ENCODE measurements at places on chromosomes 5 and 9. TPM values are rescaled to one million over a fixed set of nuclear protein-coding genes. Genes with fewer than 3 reads are reported as not detected.

TLX3 gene
- not detected for total RNA-seq

GMCL2 gene
- total RNA-seq, result not detected

ZNF658 gene
- total RNA-seq, result 3.8 TPM

GRXCR2 gene
- total RNA-seq, result not detected

IL12B gene
- not detected for total RNA-seq

PCDHA9 gene
- not detected for total RNA-seq

SPARC gene
- 0.22 TPM for total RNA-seq

LCN2 gene
- not detected for total RNA-seq

CD14 gene
- total RNA-seq, result 3.3 TPM

C9orf50 gene
- not detected for total RNA-seq

DNA sequence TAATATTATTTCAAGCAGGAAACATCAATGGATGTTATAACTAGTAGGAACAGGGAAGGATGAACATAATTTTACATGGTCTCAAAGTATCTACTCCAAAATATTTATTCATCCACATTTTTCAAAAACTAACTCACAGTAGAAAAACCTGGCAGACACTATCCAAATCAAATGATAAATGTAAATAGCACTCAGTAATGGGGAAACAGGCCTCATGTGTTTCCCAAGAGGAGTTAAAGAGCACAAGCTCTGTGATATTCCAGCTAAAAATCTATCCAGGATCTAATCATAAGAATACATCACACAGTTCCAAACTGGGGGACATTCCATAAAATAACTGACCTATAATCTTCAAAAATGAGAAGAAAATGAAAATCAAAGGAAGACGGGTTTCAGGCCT is 443.1 kb downstream of the ZNF608 start:
- DNase-seq, result no peak

- DNase-seq, result no peak
These were observed 85.2 kb downstream of the NR3C1 start for GRCh38 chr5:143318270-143318669.

GRCh38 chr5:39800042-39800601 is 375.3 kb upstream of the DAB2 start:
- DNase-seq, result no peak

GRCh38 chr9:16257604-16258003 is 612.9 kb downstream of the BNC2 start:
- no peak for DNase-seq

DNA sequence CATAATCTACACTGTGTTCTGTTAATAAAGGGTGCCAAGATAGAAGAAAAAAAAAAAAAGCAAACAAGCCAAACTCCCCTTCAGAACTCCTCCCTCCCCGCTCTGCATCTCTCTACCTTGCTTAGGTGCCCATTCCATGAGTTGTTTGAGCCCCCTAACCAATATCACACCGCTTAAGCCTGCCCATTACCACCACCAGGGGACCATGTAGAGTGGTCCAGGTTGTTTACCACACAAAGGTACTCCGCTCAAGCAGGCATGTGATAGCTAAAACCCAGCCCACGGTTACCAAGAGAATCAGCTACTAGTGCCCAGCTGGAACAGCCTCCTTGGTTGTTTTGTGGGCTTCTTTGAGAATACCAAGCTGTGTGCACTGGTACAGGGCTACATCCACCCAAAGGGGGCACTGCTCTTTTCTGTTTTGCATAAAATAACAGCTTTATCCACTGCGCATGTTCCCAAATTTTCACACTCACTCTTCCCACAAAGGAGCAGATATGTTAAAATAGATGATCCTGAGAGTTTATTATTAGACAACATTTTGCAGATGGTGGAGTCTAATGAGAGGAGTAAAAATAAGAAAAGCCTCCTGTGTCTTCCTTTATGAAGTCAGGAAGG is 304.1 kb downstream of the DEPDC1B start:
- no peak for DNase-seq

- no peak for DNase-seq
These were observed 125.4 kb upstream of the ADAMTS16 start for GRCh38 chr5:5014586-5015235.

- no peak for DNase-seq
These were observed 140.4 kb upstream of the ADRA1B start for GRCh38 chr5:159775890-159776289.

DNA sequence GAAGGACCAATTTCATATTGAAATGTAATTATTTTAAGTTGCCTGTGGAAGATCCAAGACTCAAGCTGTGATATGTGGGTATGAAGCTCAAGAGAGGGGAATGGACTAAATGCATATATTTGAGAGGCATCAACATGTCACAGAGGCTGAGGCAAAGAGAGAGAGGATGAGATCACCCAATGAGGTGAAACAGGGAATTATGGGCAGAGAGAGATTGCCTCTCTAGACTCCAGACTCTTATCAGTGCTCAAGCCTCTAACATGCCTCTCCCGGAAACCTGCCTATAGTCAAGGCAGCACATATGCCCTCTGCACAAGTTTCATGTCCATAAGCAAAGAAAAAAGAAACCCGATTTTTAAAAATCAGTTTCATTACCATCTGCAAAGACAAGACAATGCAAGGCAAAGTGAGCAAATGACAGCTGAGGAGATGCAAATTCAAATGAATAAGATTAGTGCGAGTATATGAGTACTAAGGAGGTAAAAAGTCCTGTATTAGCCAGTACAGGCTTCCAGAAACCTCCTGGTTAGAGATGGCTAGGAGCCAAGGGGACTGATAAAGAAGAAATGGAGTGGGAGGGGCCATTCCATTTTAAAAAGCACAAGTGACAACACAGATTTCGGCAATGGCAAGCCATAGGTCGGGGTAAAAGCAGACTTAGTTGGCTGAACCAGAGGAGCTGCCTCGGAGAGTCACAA is 9.4 kb downstream of the APTX start:
- no peak for DNase-seq

DNA sequence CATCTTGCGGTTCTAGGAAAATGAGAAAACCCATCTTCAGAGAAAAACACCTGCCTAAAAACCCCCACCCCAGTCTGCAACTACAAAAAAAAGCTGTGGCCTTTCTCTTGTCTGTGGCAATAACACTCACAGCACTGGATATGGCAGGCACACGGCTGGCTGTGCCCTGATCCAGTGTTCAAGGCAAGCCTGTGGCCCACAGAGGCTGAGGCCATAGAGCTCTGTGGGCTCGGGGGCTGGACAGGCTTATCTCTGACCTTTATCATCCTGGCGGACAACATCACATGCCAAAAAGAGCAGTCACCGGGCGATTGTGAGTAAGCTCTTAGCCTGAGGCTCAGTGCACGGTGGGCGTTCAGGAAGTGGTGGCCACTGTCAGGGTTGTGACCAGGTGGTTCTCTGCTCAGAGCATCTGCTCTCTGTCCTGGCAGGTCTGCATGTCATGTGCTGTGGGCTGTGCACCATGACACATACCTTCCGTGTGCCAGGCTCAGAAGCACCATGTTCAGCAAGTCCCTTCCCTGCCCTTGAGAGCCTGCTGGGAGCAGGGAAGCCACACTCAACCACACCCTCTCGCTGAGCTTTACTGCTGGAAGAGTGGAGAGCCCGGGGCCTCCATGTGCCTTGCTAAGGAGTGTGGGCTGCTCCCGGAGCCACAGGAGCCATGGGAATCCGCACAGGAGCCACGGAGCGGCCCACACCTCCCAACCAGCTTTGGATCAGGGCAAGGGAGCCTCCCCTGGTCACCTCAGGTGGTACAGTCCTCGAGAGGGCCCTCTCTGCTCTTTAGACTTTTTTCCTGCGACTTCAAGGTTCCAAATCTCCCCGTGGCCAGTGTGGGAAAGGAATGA is 34.6 kb upstream of the WDR38 start:
- DNase-seq, result no peak

DNA sequence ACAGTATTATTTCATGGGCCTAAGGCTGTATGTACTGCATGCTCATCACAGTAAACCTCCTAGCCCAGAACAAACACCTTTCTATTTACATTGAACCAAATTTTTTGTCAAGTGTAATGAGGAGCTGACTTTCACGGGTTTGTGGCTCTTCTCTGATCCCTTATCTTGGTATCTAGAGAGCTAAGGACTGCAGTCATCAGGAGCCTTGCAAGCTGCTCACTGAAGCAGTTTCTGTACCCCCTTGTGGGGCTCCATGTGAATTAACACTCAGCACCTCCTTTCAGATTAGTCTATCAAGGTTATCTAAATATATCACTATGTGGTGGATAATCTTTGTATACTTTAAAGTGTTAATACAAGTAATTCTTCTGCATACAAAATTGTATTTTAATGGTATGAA is 108.2 kb downstream of the AUH start:
- peak; percentile 61 for DNase-seq

DNA sequence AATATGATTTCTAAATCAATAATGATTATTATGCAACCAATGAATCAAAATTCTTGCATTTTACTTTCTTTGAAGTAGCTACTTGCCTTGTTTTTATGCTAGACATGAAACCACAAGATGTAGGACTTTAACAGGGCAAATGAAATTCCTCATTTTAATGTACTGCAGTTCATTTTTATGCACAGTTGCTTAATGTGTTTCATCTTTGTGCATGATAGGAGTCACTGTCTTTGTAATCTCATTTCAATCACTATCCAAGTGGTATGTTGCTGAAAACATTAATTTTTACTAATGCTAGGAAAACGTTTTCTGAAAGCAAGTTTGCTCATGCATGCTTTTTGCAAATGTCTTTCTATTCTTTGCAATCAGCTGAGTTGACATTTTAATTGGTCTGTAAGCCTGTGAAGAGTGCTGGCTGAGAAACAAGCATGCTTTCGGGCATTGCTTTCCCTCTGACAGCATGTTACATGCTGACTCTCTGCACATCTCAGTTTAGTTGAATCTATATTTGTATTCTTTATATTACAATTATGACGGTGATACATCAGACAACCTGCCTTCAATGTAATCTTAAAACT is 535.0 kb upstream of the CDH18 start:
- no peak for DNase-seq

- DNase-seq, result no peak
These were observed 38.3 kb downstream of the FAM13B start for GRCh38 chr5:137994556-137994955.

GRCh38 chr9:19927560-19927959 is 138.7 kb upstream of the SLC24A2 start:
- no peak for DNase-seq

DNA sequence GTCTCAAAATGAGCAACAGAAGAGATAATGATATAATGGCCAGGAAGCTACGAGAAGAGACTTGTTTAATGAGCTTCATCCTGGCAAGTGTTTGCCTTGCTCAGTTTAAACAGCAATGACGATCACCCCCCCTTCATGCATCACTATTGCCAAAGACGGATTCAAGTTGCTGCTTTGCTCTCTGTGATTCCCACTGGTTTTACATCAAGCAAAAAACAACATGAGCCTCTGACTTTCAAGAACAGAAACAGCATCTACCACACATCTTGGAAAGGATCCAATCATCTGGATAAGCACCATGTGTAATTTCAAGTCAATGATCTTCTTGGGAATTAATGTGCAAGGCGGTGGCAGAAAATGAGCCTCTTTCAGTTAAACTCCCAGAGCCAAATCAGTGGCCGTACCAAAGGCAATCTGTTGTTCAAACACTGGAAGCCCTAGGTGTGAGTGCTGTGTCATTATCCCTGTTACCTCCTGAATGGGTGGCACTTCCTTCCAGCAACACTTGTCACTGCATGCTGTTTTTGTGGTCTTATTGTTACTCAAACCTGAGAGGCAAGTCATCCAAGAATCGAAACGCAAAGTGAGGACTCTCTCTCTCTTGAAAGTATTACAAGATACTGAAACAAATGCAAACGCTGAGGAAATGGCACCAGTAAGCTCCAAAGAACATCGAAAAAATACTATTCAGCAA is 72.8 kb downstream of the MED27 start:
- DNase-seq, result no peak

DNA sequence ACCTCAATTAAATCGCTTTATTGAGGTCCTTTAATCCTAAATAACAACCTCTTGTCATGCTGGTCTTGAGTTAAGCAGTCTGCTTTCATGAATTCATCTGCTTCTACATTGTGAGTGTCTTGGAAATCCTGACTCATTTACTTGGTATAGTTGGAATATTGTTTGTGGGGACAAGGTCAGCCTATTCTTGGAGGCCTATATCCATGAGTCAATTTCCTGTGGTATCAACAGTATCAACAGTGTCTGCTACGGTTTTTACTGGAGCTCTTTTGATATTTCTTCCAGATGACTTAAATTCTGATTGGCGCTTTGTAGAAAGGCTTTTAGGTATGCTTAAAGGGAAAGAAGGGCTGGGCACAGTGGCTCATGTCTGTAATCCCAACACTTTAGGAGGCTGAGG is 71.2 kb upstream of the PARP8 start:
- DNase-seq, result no peak

- no peak for DNase-seq
These were observed 135.0 kb upstream of the ZNF462 start for GRCh38 chr9:106727969-106728368.

DNA sequence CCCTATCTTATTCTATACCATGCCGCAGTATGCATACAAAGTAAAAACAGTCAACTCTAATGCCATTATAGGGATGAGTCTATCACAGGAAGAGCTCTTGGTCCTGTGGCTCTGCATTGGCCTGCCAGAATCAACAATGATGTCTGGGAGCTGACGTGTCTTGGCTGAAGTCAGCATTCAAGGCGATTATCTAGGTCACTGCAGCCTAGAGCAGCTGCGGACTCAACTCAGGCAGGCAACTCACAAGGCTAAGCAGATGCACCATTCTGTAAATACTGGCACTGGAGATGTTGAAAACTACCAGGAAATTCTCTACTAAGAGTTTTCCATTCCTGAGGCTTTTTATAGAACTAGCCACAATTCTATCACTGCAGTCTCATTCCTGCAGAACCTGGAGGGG is 13.3 kb downstream of the SPATA9 start:
- no peak for DNase-seq

- DNase-seq, result no peak
These were observed 50.7 kb upstream of the SLC25A51 start for GRCh38 chr9:37954581-37954981.

- DNase-seq, result no peak
These were observed at the start of gene FAXDC2 for GRCh38 chr5:154850255-154851062. FAXDC2 (minus strand) TSS chr5:154850603; CDS start chr5:154838178, 12,425 bp downstream.

DNA sequence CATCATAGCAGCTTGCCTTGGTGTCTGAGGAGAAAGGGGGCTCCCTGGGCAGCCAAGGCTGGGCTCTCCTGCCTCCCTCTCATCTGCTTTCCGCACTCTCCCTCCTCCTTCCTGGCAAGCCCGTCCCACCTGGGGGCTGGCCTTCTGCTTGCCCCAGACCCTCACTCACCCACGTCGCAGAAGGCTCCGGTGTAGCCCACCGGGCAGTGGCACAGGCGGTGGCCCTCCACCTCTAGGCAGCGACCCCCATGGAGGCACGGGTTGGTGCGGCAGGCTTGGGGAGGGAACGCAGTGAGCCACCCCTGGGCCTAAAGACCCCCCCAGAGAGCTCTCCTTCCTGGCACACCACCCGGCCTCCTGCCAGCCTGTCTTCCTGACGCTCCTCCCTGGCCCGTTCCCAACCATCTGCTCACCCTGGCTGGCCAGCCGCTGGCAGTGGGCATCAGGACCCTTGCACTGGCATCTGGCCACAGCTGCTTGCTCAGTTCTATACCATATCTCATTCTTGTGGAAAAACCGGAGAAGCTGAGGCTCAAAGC is 4.2 kb upstream of the PFN3 start:
- no peak for DNase-seq

Data from CD8-positive, alpha-beta memory T cell (primary cell).